Left colon (tissue), 2 donors: ENCODE measurements at places on chromosomes 2 and 18. TPM values are rescaled to one million over a fixed set of nuclear protein-coding genes. Genes with fewer than 3 reads are reported as not detected.

DNA sequence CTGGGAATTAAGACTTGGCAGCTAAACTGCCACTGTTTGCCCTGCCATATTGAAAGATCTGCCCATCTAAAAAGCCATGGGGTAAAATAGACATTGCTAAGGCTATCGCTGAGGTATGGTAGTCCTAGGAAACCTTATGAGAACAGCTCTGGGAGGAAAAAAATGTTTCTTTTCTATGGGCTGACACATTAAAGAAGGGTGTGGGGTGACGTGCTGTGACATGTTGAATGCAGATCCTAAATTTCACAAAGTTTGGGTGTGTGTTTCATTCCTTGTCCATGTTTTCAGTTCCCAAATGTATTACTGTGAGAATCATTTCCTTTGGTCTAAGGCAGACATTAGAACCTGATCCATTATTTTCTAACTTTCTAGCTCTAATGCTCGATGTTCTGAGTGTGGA lies 766.4 kb downstream of the BCL11A start:
- no peak for DNase-seq

DNA sequence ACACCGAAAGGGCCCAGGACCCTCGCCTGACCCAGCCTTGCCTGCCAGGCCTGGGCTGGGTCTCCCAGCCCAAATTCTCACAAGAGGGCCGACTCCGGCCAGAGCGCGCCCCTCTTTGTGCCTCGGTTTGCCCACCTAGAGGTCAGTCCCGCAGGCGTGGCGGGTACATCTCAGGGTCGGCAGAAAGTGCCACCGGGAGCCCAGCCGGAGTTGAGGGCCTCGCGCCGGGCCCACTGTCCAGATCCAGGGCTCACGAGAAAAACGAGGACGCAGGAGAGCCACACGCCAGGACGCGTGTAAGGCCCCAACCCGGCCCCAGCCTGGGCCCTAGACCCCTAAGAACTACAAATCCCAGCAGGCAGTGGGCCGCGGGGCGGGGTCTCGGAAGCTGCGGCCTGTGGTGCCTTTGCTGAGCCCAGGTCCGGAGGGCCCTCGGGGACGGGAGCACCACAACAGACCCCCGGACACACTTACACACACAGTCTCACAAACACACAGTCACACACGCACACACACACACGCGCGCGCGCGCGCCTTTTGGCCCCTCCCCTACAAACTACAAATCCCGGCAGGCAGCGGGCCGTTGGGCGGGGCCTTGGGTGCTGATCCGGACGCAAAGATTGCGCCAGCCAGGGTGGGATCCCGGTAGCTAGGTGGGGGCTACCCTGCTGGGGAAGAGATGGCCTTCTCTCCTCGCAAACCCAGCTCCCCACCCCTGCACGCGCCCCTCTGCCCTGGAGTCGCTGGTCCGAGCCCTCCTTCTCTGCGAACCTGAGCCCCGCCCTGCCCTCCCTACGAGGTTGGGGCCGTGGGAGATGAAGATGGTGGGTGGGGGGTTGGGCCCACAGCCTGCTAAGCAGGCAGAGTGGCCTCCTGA lies at the start of gene SH2D6:
TSS of gene SH2D6 (plus strand) at position 583 of the 877 bp plus-strand sequence. CDS start 10,752 bp downstream, outside the sequence.
- peak; percentile 82 for DNase-seq

DNA sequence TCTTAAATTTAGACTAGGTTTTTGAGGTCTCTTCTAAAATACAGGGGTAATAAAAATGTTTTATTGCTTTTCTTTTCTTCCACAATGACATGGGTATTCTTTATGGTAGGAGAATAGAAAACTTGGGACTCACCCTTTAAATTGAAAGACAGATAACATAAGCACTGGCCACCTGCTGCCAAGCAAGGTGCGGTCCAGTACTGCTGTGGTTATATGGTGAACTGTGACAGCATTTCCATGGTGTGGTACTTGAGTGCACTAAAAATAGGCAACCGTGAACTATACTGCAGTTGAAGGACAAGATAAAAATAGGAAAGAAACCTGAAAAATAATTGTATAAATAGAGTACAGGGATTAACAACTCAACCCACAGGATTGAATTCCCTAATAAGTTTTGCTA lies 54.4 kb upstream of the GRB14 start:
- DNase-seq, result peak; percentile 33

Gene TGFA
- 30.8 TPM for total RNA-seq

DNA sequence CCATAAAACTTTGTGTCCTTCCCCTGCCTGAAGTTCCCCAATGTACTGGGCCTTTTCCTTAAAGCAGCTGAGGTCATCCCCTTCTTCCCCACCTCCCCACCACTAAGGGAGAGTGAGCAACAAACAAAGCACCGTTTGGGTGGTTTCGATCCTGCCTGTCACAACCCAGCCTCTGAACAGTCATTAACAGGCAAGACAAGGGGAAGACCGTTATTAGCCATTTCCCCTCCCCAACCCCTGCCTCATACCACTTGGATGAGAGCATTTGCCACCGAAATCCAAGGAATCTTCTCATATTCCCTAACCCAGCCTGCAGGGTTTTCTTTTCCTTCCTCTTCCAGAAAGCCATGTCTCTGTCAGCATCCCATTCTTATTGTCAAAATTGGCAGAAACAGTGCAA lies 65.6 kb downstream of the STRADB start:
- no peak for DNase-seq

GRCh38 chr2:64143169-64144056 lies 807 bp downstream of the PELI1 start:
- peak; percentile 45 for DNase-seq

Gene GREB1L
- total RNA-seq, result not detected

GRCh38 chr2:47173986-47174732 lies 19.1 kb upstream of the STPG4 start:
- DNase-seq, result no peak

- DNase-seq, result no peak
These were observed 95.1 kb upstream of the RFX8 start for GRCh38 chr2:101569886-101570520.

- no peak for DNase-seq
These were observed 127.2 kb upstream of the SP5 start for GRCh38 chr2:170587922-170588321.

DNA sequence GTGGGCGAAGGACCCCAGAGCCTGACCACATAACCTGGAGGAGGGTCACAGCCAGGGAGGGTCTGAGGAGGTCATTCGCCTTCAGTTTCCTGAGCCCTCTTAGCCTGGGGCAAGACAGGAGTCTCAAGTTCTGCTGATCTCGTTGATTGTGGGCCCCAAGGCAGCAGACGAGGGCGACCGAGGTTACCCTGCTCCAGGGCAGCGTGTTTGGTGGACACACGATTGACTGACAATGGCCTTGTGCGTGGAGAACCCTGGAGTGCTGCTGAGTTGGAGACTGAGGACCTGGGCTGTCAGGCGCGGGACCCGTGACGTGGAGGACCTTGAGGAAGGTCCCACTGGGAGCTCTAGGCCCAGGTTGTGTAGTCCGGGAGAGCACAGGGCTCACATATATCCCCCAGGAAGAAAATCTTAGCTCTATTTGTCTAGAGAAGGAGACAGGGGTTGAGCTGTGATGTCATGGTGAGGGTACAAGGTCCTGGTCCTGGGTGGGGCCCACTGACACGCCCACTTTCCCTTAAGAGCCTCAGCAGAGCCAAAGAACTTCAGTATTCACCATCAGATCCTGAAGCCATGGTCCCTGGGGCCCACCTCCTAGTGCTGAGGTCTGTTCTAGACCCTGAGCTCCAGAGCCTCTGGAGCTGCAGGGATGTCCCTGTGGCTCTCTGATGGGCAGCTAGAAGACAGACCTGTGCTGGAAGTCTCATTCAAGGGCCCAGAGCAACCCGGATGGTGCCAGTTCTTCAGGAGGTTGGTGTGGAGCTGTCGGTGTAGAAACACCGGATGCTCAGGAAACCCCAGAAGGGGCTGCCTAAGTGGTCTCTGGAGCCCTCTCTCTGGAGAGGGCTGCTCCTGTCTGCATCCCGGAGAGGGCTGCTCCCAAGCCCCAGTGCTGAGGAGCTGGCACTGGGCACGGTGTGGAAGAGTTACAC lies 53.1 kb downstream of the DYSF start:
- DNase-seq, result no peak

DNA sequence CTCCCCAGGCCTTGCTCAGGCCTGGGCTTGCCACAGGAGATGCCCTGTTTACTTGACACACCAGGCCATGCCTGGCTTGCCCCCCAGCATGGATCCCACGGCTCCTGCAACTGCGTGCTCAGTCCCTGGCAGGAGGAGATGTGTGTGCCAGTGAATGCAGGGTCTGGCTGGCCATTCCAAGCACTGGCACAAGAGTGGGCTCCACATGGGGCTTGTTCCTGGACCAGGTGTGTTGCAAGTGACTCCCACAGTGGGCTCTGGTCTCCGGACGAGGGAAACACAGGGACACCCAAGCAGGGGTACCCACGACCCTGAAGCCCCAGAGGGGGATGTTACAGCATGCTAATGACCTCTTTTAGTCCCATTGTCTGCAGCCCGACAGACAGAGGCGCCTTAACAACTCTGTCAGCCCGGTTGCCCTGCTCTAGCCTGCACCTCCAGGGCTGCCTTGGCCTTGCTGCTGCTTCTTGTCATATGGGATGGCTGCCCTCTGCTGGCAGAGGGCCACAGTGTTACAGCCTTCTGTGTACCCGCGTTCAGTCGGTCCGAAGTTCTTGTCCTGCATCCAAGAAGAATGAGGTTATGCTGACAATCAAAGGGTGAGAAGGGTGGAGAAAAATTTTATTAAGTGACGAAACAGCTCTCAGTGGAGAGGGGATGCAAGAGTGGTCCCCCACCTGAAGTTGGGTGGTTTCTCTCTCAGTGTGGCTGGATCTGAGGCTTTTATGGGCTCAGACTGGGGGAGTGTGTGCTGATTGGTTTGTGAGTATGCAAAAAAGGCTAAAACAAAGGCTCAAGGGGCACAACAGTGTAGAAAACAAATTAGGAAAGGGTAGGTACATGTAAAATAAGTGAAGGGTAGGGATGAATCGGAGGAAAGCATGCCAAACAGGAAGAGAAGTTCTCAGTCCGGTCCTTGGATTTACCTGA lies 180.4 kb downstream of the MBD5 start:
- DNase-seq, result peak; percentile 58

DNA sequence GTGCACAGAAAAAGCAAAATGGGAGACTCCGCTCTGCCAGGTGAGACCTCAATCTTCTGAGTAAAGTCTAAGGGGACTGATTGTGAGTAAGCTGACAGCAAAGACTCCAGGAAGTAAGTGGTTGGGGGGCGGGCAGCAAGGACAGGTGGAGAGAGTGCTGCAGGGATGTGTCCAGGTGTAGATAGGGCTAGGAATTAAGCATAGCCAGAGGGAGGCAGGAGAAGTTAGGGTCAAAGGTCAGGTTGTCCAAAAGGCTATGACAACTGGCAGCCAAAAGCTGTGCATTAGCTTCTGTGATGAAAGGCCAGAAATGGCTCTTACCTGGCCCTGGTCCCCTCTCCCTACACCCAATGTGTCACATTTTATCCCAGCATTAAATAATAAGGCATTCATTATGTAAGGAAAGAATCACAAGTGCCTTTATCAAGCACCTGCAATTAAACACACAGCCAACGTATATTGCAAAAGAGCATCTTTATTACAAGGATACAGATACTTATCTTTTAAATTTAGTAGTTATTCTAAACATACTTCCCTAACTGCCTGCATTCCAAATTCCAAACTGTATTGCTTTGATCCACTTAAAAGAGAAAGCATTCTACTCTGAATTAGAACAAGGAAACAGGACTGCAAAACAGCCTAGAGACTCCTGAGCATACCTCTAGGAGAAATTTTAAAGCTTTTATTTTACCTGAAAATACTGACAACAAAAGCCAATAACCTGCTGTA lies 247.9 kb downstream of the IRS1 start:
- no peak for DNase-seq

Gene MYCN
- total RNA-seq, result 0.76 TPM

Gene PDE11A
- total RNA-seq, result 1.9 TPM

DNA sequence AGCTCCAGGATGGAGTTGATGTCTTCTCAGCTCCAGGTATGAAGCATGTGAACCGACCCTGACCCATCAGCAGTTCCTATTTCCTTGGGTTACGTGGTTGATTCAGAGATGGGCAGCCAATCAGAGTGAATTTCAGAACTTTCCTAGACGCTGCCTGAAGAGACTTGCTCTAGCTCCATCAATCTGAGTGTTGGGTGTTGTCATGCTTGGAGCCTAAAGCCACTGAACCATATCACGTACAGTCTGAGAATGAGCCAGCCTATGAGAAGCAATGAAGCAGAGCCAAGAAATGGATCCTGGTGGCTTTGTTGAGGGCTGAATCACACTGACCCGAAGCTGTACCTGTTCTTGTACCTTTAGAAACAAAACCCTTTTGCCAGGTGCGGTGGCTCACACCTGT lies 19.6 kb upstream of the KLF7 start:
- DNase-seq, result no peak

DNA sequence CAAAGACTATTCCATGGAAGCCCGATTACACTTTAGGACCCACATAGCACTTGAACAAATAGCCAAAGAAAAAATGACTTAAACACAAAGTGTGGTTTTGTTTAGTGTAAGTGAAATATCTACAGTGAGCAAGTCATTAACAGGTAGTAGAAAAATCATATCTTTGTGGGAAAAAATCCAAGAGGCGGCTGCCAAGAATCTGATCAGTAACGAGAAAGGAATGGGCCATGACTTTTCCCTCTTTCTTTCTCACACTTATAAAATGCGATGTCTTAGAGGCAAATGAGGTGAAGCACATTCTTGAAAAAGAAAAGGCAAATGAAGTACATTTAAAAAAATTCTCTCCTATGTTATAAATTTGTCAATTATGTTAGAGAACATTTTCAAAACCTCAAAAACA lies 12.9 kb upstream of the GEMIN6 start:
- no peak for DNase-seq
